ENCODE measurements at places on chromosomes 1 and 21.
A peak's percentile ranks its signal among the peaks of the same experiment; 100 is the strongest.

GRCh38 chr1:119739150-119739549, 27.4 kb downstream of the PHGDH start:
- DNase-seq: no peak

GRCh38 chr1:36384542-36385409, 948 bp downstream of the STK40 start:
- peak; percentile 11 for DNase-seq

GRCh38 chr1:160377585-160378206, 10.8 kb downstream of the NHLH1 start:
- peak; percentile 71 for DNase-seq

DNA sequence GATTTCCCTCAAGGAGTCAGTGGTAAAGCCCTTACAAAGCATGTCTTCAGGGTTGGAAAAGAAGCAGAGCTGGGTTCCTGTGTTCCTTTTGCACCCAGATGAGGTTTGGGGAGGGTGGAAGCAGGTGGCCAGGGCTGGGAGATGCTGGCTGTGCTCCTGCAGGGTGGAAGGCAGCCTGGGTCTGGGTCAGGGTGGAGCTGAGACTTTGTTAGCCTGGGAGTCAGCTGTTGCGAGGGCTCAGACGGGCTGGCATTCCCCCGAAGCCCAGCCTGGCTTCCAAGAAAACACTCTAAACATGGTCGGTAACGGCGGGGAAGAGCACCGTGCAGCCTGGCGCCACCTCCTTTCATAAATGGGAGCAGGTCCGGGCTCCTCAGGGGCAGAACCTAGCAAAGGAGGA, 43.7 kb upstream of the EPS8L3 start:
- DNase-seq: no peak

DNA sequence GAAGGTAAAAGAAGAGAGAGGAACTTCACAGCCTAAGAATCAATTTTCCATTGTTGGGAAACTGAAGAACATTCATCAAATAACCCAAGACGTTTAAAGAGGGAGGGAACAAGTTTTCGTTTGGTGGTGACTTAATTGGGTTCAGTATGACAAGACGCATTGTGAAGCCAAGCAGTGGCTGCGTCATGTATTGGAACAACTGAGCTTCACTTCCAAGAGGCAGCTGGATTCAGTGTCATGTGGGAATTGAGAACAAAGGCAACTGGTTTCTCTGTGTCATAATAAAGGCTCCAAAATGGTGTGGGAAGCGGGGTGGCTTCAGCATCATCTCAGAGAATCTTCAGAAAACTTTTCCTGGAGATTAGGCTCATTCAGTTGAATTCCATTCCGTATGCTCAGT, 29.8 kb upstream of the RC3H1 start:
- no peak for DNase-seq

GRCh38 chr21:42764883-42765282, 111.5 kb downstream of the PDE9A start:
- no peak for DNase-seq

- DNase-seq: no peak
Measured at GRCh38 chr1:3024588-3024987, 3.3 kb downstream of the ACTRT2 start.
